ENCODE measurements at places on chromosomes 6 and 20.
A peak's percentile ranks its signal among the peaks of the same experiment; 100 is the strongest.

GRCh38 chr6:37302086-37302686 is 44.2 kb upstream of the TMEM217 start:
- DNase-seq = no peak

DNA sequence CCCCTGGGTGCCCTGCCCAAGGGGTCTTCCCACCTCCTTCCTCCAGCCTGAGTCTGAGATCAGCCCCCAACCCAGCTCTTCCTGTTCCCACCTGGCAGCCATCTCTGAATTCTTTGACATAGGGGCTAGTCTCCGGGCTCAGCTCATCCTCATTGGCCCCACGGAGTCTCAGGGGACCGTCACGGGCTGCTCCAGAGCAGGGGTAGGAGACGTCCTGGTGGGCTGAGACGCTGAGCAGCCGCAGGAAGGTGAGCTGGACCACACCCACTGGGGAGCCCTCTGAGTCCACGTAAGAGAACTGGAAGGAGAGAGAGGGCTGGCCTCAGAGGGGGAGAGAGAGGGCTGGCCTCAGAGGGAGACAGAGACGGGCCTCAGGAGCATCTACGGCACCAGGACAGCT is 28.1 kb downstream of the COL11A2 start:
- DNase-seq = no peak

- DNase-seq = no peak
These were observed 23.8 kb downstream of the ADRM1 start for GRCh38 chr20:62326559-62326958.

- no peak for DNase-seq
These were observed 71.5 kb downstream of the RPP40 start for GRCh38 chr6:4932228-4932903.

DNA sequence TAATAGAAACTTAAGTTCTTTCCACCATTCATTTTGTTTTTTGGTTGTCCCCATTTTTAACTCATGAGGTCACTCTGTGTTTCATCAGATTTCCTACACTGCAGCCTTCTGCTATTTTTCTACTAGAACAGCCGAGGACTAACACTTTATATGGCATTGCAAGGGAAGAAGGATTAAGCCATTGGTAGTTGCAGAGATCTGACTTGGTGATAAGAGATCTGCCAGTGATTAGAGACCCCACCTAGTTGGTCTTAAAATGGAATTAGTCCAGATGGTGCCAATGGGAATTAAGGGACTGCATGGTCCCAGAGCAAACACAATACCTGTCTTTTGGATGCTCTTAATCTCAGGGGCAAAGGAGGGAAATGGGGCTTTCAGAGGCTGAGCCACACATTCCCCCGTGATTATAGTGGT is 125.5 kb upstream of the TMEM170B start:
- no peak for DNase-seq

DNA sequence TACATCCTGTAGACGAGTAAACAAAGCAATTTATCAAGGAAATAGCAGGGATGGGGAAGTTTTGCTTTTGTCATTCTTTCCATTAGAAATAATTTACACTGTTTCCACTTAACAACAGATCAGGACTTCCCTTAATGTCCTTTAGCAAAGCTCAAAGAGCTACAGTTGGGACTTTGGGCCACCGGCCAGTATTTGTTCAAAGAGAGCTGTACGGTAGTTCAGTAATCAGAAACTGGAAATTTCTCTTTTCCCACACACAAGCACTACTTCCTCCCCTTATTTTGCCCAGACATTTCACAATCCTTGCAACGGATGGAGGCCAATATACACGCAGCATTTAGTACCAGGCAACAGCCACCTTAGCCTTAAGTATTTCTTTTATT is 12.1 kb upstream of the HINT3 start:
- DNase-seq = no peak

- DNase-seq = no peak
These were observed 394.6 kb downstream of the KIF16B start for GRCh38 chr20:16178546-16179135.

- no peak for DNase-seq
These were observed 154.6 kb upstream of the ARG1 start for GRCh38 chr6:131418441-131418840.

- DNase-seq = no peak
These were observed 400.4 kb upstream of the PTCHD4 start for GRCh38 chr6:48511378-48511777.

- no peak for DNase-seq
These were observed 2.1 kb downstream of the DNMT3B start for GRCh38 chr20:32764005-32764960.

DNA sequence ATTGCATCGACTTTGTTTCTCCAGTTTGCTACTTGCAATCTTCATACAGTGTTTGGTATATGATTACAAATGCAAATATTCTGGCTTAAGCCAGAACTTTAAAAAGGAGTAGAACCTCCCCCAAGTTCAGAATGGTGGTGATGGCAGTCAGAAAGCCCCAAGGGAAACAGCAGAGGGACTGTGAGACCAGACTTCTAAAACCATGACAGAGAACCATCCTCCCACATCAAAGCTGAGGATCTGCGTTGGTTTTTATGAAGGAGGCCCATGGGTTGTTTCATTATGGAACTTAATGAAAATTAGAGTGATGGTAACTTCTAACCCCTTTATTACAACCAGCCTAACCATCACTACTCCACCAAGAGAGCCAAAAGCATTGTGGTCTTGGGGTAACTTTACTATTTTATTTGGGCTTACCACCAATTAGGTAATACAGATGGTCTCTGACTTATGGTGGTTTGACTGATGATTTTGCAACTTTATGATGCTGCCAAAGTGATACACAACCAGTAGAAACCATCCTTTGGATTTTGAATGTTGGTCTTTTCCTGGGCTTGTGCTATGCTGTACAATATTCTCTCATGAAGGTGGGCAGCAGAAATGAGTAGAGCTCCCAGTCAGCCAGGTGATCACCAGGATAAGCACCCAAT is 10.9 kb upstream of the MRS2 start:
- DNase-seq = peak; percentile 72

DNA sequence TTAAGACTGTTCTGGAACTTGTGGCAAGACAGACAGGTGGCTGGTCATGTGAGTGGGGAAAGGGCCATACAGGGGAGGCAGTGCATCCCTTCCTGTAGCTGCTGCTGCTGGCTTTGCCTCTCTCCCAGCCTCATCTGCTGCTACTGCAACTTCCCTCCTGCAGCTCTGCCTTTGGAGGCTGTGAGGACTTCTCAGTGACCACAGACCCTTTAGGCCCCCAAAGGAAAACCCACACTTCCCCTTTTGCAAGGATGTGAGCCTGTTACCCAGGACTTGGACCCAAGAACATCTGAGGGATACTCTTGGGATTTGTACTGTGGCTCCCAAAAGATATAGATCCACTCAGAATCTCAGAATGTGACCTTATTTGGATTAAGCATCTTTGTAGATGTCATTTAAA is 91.0 kb downstream of the TMEM170B start:
- no peak for DNase-seq

DNA sequence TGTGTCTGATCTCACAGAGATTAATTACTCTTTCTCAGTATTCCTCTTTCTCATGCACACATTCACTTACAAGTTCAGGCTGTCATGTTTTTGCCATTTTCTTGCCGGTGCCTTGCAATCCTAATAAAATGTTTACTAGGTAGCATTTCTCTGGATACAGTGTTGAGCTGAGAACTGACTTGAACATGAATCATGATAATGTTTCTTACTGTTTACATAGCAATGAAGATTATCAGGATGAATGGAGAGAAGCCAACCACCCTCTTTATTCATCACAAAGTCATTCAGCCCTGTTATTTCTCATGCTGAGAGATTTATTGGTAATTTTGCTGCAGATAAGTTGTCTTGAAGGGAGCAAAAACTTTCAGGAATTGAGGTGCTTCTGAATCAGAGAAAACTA is 185.5 kb upstream of the ECI2 start:
- no peak for DNase-seq

- no peak for DNase-seq
These were observed 96.2 kb upstream of the FOXO3 start for GRCh38 chr6:108464418-108465097.

GRCh38 chr6:154447954-154448353 is 62.5 kb downstream of the CNKSR3 start:
- DNase-seq = no peak

DNA sequence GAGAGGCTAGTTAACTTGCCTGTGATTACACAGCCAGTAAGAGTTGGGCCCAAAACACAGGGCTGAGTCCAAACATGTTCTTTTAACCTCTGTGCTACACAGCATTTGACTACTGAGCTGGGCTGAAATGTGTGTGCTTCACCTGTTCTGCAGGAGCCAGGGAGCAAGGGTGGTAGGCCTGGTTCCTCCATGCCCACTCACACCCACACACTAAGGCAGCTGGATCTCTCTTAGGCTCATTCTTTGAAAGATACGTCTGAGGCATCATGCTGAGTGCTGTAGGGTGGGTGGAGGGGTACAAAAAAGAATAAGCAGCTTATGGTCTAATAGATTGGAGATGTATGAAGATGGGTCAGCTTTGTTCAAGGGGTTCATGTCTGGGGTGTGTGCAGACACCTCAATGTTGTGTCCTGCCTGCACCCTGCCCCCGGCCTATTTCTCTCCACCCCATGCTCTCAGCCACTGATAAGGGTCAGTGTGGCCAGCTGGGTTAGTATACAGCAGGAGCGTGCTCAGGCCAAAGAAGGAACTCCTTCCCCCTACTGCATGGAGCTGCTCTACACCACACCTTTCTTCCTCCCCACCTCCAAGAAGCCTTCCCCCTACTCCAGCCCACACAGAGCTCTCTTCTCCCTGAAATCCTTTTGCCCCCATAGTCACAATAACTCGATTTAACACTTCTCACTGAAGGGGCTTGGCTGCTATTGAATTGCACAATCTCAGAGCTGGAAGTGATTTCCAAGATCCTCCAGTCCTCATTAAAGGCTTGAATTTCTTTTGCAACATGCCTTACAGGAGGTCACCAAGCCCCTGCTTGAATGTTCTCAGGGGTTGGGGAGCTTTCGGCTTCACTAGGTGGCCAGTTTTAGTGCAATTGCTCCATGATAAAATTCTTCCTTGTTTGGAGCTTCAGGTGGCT is 3.4 kb downstream of the PPP2R5D start:
- DNase-seq = no peak

- DNase-seq = no peak
These were observed 158.7 kb upstream of the JARID2 start for GRCh38 chr6:15087186-15087589.

DNA sequence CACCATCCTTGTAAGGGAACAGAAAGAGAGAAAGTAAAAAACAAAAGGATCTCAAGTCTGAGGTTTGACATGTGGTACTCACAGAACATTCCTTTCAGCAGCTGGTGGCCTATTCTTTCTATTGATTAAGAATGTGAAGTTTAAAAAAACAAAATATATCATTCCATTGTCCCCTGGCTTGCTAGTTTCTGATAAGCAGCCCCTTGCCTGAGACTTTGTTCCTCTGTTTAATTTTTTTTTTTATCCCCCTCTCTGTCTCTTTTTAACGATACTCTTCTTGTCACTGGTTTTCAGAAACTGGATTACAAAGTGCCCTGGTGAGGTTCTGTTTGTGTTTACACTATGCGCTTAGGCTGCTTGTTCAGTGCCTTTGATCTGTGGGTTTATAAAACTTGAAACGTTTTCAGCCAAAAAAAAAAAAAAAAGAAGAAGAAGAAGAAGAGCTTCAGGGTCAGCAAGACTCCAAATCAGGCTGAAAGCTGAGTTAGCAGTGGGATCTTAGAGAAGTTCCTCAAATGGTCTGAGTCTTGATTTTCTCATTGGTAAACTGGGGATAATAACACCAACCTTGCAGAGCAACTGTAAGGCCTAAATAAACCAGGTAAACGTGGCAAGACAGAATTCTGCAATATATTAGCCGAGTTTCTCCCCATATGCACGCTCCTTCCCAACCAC is 45.1 kb upstream of the SLC22A23 start:
- DNase-seq = no peak

- DNase-seq = peak; percentile 25
These were observed 30.4 kb downstream of the IBTK start for GRCh38 chr6:82217018-82217586.

- peak; percentile 65 for DNase-seq
These were observed 8.9 kb downstream of the VSTM2L start for GRCh38 chr20:37911838-37912281.

DNA sequence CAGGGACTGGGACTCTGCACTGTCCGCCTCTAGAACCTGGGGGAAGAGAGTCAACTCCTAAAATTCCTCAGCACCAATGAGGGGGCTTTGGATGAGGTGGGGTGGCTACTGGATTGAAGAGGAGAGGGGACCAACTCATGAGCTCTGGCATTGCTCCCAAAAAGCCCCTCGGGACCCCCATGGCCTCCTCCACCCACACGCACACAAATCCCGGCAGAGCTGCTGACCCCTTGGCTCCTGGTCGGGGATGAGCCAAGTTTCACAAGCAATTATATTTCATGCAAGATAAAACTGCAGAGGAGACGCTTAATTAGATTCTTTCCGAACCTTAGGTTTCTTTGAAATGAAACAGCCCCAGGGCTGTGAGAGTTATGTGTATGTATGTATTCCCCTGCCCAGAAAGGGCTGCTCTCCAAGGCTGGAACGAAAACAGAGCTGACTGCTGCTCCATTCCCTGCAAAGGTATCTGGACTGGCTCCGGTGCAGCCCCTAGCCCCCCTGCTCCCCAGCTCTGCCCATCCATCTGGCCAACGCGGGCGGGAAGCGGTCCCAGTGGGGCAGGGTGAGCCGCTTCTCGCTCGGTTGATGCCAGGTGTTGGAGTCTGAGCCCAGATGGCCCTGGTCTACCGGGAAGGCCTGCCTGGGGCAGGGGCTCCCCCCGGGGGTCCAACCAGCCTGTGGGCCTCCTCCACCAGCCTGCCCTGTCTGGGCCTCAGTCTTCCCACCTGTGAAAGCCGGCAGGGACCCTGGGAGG is 46.8 kb upstream of the STX16 start:
- no peak for DNase-seq

All from GM13976 (cell line).